Stimulated activated CD4-positive, alpha-beta T cell treated with anti-CD3 and anti-CD28 coated beads, Interleukin-4, amount 100 ng/mL, for 4 hours (primary cell): ENCODE measurements at places on chromosomes 16 and 17.
A peak's percentile ranks its signal among the peaks of the same experiment; 100 is the strongest.

- DNase-seq, result no peak
Measured at GRCh38 chr17:49190932-49191331, 19.4 kb downstream of the GNGT2 start.

GRCh38 chr16:8589900-8590688 is at the start of gene TMEM114:
Gene TMEM114 (minus strand): TSS chr16:8590511. CDS start chr16:8589838, 673 bp downstream.
- no peak for DNase-seq

GRCh38 chr17:77944390-77945222 is 13.9 kb upstream of the TNRC6C start:
- no peak for DNase-seq

DNA sequence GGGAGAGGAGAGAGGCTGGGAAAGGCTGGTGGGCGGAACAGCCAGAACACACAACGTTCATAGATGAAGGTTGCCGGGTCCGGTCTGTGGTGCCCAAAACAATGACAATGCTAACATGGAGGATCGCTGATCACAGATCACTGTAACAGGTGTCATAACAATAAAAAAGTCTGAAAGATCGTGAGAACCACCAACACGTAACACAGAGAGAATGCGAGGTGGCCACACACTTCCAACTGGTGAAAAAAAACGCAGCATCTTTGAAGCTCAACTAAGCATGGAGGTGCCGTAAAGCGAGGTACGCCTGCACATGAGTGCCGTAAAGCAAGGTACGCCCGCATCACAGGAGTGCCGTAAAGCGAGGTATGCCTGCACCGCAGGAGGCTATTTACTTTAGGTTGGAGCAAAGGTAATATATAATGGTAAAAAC is 42.3 kb downstream of the ABR start:
- peak; percentile 11 for DNase-seq

GRCh38 chr16:71746442-71747046 is 22.0 kb upstream of the PHLPP2 start:
- no peak for DNase-seq

DNA sequence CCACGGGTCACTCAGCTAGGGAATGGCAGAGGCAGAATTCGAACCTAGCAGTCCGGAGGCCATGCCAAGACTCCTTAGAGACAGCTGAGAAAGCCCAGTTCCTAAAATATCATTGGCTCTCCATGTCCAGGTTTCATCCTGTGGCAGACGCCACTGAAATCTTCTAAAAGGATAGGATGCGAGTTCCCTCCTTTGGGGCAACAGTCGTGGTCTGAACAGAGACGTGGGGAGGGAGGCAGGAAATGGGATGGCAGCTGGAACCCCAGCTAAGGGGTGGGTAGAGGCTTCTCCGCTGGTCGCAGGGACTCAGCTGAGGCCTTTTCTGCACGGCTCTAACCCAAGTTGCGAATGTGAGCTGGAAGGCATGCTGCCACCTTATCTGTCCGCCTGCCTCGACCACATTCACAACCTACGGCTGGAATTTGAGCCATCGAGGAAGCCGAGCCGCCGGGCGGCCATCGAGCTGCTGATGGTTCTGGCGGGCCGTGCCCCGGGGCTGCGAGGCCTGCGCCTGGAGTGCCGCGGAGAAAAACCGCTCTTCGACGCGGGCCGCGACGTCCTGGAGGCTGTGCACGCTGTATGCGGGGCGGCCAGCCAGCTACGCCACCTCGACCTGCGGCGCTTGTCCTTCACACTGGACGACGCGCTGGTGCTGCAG is 1.9 kb upstream of the HSF4 start:
- DNase-seq, result no peak

DNA sequence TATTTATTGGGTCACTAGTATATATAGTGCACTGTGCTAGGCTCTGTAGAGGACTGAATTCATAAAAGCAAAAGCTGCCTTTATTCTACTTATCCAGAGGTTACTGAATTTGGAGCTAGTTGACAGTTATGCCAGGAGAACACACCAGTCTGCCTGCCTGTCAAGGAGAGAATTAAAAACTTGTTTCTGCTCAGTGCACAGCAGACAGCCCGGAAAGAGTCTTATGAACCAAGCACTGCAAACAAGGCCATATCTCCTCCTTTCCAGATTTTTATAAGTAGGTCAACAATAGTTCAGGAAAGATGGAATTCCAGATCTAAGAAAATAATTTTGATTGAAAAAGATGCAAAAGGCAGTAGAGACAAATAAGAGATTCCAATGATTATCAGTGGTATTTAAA is 267.8 kb downstream of the CA10 start:
- no peak for DNase-seq

DNA sequence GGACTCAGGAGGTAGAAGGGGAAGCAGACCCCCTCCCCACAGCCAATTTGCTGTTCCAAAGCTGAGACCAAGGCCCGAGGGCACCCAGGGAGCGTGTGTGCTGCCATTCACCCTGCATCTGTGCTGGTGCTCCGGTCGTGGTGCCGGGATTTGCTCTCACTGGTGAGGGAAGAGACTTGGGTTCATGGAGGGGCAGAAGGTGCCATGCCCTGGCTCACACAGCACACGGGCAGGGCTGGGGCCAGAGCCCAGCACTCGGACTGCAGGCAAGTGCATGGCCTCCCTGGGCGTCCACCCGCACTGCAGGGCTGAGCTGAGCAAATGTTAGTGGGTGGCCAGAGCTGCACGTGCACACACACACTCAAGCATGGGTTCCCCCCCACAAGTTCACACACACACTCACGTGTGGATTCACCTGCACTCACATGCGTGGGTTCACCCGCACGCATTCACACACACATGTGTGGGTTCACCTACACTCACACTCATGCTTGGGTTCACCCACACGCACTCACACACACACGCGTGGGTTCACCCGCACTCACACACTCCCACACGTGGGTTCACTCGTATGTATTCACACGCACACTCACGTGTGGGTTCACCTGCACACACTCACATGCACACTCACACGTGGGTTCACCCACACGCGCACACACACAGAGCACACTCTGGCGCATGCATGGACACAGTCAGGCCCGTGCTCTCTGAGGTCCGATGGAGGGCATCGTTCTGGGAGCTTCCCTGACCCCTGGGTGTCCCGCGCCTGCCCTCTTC is 57.0 kb upstream of the CBFA2T3 start:
- DNase-seq, result peak; percentile 9

GRCh38 chr17:19237389-19238166 is 412 bp downstream of the EPN2 start:
- DNase-seq, result peak; percentile 25

DNA sequence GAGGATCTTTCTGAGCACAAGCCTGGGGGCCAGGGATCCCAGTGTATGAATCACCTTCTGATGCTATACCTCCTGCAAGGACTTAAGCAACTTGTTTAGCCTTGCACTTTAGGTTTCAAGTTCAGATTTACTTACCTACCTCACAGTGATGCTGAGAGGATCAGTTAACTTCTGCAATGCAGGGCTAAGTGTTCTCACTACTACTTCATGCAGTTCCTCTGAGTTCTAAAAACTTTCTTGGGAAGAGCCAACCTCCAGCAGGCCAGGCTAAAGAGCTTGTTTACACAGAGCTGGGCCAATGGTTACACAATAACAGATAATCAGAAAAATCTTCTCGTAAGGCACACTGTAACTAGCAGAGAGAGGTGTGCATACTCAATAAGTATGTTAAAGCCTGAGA is 13.0 kb downstream of the VEZF1 start:
- no peak for DNase-seq

DNA sequence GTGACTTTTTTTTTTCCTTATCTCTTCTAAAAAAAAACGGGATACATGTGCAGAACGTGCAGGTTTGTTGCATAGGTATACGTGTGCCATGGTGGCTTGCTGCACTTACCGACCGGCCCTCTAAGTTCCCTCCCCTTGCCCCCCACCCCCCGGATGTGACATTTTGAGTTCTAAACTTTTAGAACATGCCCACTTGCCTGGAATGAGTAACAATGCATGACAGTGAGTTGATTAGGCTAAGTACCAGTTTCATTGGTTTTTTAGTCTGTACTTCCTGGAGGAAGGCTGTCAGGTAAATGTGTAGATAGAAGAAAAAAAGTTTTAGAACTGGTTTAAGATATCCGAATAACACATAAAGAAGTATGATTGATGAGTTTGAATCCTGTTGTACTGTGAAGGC is 4.0 kb downstream of the BPTF start:
- peak; percentile 39 for DNase-seq

GRCh38 chr16:56793492-56793891 is 63.6 kb downstream of the NUP93 start:
- DNase-seq, result no peak

DNA sequence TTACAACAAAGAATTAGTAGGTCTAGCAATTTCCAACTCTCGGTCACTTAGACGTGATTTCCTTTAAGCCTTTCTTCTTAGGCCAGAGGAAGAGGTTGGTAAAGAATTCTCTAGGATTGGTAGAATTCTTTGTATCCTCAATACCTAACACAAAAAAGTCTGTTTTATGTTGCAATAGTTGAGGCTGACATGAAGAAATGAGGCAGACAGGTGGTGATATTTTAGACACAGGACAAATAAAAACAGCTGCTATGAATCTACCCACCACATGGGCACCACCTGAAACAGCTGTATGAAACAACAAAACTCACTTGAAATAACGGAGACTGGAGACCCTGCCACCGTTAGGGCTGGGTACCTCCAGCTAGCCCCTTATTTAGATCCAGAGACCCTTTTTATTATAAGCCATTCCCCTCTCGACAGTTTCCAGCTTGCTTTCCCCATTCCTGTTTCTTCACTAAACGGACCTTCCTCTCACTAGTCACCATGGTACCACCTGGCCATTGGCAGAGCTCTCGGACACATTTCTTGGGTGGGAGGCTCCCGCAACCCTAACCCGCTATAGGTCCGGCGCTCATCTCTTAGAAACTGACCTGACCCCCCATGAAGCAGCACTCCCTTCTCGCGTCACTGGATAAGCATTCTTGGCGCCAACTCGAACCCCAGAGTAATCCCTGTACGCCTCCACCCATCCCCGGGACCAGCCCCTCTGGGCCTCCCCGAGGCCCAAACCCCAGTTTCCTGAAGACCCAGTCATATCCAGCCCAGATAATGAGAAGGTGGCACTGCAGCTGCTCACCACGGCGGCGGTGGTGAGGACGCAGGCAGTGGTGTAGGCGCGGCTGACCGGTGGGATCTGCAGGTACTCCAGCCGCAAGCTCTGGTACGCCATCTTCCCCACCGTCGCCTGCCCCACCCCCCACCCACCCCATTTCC is at the start of gene DERL2:
Gene DERL2 (minus strand): TSS at position 909 of the 936 bp plus-strand sequence. CDS start 17 bp downstream, at position 892.
- DNase-seq, result no peak

- DNase-seq, result no peak
Measured at GRCh38 chr17:956905-957304, 22.7 kb downstream of the NXN start.

DNA sequence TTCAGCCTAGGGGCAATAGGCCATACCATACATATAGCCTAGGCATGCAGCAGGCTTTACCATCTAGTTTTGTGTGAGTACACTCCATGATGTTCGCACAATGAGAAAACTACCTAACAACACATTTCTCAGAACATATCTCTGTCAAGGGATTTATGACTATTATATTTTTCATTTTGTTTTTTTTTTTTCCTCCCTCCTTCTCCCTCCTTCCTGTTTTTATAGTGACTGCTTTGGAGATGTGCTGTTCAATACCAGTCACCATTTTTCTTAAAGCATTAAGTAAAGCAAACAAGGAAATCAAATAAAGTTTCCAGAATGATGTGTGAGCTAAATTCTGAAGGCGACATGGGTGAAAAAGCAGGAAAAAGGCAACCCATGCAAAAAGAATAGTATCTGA is 194.6 kb downstream of the STX8 start:
- DNase-seq, result no peak

DNA sequence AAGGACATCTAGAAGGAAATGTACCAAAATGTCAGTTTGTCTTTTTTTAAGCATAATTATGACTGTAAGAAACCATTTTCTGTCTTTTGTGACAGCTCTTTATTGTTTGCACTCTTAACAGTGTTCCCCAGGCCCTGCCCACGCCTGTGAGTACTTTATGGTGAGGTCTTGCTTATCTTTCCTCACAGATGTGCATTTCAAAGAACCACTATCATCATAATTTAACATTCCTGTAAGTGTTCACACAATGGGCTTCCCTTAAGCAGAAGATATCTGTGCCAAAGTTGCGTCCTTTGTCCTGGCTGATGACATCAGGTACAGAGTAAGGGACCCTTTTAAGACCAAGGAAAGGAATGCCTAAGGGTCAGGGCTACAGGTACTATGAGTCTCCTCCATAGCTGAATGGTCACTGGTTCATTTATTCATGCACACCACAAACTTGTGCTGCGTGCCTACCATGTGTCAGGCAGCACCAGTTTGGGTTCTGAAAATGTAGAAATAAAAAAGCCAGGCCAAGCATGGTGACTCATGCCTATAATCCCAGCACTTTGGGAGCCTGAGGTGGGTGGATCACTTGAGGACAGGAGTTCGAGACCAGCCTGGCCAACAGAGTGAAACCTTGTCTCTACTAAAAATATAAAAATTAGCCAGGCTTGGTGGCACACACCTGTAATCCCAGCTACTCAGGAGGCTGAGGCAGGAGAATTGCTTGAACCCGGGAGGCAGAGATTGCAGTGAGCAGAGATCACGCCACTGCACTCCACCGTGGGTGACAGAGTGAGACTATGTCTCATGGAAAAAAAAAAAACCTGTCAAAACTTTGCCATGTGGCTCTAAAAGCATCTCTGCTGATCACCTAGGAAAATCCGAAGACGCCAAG is 55.4 kb upstream of the NLK start:
- DNase-seq, result no peak

GRCh38 chr17:21160401-21160800 is 33.6 kb downstream of the DHRS7B start:
- DNase-seq, result no peak

DNA sequence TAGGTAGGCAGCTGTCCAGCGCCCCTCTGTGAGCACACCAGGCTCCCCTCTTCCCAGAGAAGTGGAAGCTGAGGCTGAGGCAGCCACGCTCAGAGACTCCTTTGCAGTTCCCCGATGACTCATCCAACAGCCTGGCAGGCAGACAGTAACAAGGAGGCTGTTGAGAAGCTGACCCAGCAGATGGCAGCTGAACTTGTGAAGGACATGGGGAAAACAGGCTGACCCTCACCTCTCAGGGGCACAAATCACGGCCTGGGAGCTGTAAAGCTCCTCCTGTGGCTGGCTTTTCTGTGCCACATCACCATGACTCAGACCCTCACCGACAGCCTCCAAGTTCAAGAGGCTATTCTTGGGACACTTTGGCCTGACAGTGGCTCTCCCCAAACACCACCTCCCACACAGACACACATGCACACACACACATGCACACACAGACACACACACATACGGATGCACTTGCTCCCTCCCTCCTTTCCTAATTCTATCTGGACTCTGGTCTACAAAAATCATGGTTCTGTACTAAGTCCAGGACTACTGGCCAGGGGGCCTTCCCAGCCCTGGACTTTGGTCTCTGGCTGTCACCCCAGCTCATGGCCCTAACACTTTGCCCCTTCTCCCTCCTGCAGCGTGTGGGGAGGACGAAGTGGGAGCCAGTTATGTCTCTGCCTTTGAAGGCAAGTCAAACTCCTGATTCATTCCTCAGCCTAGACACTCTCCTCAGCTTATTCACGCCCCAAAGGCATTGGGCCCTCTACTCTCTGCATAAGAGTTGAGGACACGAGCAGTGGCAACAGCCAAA is 23.2 kb downstream of the MAP3K14 start:
- no peak for DNase-seq
